Right cardiac atrium (tissue), 5 donors: ENCODE measurements at places on chromosomes 1 and 21. TPM values are rescaled to one million over a fixed set of nuclear protein-coding genes. Genes with fewer than 3 reads are reported as not detected.
A peak's percentile ranks its signal among the peaks of the same experiment; 100 is the strongest.

DNA sequence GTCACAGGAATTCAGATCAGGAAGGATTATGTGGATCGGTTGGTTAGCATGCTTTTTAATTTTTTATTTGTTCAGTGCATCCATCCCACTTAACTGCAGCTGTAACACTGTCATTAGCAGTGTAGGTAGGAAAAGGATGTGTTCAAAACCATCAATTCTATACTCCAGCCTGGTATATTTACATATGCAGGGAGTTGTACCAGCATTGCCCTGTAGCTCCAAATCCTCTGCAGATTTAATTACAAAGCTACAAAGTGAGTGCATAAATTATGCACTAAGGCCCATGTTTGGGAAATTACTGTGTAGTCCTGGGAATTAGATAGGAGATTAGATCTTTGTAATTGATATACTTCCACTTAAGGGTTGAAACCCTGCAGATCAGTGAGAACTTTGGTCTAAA is 15.9 kb upstream of the OSBPL9 start:
- DNase-seq = no peak

- peak; percentile 80 for DNase-seq
Measured at GRCh38 chr1:9441451-9442133, 97.7 kb upstream of the SLC25A33 start.

DNA sequence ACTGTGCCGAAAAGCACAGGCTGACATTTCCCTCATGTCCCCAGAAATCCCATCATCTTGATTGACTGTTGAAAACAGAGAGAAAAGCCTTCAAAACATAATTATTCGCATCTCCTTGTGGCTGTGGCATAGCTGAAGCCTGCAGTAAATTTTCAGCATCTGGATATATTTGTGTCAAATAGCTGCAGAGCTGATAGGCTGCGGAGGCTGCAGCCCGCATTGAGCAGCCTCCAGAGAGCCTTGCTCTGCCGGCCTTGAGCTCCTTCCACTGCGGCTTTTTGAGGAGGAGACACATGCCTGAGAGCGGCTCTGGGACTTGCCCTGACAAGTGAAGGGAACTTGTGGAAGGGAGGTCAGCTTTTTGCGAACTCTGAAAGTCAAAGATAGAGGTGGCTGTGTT is 144.7 kb downstream of the RYR2 start:
- DNase-seq = no peak

DNA sequence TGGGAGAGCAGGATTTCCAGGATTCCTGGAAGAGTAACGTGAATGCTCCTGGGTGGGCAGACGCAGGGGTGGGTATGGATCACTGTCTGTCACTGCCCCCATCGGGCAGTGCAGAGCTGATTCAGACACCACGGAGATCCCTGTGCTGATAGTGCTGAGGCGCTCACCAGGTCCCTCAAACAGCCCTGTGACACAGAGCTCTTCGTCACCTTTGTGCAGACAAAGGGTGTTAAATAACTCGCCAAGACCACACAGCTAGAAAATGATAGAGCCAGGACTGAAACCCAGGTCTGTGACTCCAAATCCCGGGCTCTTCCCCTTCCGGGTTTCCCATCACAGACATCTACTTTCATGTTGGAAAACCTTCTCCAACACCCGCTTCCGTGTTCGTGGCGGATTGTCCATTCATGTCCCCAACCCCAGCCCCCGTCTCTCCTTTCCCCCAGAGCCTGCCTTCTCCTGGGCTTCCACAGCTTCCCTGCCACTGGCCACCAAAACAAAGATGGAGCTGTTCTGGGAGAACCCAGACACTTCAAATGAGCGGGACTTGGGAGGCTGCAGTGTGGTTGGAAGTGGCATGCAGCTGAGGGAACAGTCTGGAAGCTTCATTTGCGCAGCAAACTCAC is 2.6 kb downstream of the EFHD2 start:
- DNase-seq = no peak

KCNE1 gene
- 3.6 TPM for total RNA-seq

DNA sequence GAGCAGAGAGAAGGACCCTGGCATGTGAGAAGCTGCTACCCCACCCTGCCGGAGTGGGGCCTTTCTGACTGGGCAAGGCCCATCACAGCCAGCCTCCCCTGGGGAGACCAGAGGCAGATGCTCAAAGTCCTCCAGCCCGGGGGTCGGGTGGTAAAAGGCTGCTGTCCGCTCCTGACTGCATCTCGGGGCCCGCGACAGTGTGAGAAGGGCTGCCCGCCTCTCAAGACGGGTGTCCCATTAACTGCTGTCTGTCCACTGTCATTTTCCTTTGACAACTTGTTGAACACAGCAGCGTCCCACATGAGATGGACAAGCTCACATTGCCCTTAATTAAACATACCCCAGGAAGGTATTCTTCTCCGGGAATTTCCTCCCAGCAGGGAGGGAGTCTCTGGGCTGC is 91.4 kb upstream of the ARHGEF16 start:
- no peak for DNase-seq

DNA sequence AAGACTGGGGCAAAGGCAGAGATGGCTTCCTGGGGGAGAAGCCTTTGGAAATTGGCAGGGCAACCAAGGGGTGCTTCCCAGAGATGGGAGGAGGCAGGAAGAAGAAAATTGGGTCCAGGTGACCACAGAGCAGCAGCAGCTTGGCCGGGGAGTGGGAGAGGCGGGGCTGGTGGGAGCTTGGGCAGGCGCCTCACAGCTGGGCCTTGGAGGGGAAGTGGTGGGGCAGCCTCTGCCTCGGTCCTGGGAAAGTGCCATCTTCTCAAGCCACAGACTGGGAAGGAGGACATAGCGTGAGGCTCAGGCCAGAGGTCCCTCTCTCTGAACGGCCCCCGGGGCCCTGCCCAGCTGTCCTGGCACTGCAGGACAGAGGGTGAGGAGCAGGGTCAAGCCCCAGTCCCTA is 24.0 kb upstream of the WASF2 start:
- DNase-seq = peak; percentile 80

GRCh38 chr1:7249516-7249915 is 464.3 kb downstream of the CAMTA1 start:
- DNase-seq = no peak

GRCh38 chr1:111716333-111716732 is 22.9 kb downstream of the INKA2 start:
- DNase-seq = no peak

PADI2 gene
- 0.37 TPM for total RNA-seq

DNA sequence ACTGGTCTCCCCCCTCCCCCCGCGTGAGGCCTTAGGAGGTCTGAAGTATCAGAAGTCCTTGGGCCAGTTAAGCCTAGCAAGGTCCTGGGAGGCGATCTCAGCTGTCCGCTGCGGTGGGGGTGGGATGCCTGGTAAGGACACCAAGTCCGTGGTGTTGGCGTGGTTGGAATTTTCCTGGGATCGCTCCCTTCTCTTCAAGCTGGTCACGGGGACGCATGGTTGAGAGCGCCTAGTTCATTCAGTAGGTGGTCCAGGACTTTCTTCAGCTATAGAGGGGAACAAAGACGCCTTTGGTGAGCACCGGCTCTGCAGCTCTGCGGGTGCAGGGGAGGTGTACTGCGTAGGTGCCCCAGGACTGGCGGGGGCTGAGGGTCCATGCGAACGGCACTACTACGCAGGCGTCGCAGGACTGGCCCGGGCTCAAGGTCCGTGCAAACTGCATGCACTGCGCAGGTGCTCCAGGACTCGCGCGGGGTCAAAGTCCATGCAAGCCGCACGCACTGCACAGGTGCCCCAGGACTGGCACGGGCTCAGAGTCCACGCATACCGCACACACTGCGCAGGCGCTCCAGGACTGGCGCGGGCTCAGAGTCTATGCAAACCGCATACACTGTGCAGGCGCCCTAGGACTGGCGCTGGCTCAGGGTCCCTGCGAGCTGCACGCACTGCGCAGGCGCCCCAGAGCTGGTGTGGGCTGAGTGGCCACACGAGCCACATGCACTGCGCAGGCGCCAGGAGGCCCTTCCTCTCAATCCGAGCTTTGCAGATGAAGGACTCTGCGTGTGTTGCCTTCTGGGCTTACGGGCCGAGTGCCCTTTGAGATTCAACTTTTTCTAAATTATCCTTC is 36.6 kb upstream of the HMGN1 start:
- peak; percentile 95 for DNase-seq

RXRG gene
- 2.1 TPM for total RNA-seq

DNA sequence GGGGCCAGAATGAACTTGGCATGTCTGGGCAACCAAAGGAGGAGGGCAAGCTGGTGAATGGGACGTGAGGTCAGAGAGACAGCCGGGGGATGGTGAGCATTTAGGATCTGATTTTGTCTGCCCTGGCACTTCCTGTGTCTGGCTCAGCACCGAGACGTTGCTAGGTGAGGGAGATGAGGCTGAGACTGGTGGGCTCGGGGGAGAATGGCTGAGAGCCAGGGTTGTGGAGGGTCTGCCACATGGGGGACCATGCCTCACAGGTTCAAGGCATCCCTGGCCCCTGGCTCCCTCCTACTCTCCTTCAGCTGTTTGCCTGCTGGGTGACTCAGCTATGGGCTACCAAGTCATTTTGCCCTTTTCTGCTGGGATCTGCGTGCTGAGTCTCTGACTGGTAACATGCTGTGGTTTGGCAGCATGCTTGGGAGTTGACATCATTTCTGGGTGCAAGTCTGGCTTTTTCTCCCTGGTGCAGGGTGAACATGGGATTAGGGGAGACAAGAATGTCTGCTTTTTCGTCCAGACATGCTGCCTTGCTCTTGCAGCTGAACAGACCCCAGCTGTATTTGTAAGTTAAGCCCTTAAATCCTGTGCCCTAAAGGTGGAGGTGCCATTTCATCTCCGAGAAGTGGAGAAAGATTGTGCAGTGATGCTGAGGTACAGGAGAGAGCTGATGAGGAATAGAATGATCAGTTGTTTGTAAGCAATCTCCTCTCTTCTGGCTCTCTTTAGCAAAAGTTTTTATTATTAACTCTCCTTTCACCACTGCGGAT is 17.6 kb downstream of the GALNT2 start:
- DNase-seq = peak; percentile 69

DNA sequence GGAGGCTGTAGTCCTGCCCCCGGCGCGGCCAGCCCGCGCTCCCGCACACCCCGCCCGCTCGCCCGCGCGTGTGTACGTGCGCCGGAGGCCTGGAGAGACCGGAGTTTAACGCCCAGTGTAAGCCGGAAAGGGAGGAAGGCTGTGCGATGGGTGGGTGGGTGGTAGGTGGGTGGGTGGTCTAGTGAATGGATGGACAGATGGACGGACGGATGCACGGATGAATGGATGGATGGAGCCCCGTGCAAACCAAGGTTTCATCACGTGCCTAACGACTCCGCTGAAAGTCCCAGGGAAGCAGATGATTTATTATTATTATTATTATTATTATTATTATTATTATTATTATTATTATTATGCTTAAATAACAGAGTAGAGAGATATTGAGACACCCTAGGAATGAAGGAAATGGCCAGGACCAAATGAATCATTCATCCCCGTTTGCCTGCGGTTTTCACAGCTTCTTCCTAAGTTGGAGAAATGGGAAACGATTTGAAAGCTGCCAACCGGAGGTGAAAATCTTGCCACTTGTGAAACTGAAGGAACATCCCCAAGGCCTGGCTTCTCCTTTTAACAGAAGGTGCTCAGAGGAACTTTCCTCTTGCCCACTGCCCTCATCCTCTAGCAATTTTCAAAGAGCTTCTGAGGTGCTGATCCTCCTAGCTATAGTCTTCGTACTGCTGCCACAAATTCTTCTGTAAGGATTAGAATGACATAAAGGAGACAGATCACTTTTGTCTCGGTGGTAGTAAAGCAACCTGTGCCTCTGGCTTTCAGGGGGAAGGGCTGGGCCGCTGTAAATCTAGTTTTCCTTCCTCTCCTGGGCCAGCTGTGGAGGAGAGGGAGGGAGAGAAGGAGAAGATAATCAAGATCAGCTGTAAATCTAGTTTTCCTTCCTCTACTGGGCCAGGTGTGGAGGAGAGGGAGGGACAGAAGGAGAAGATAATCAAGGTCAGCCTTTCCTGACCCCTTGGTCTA is 648 bp upstream of the RGS7 start:
- no peak for DNase-seq

LCE3D gene
- not detected for total RNA-seq

DNA sequence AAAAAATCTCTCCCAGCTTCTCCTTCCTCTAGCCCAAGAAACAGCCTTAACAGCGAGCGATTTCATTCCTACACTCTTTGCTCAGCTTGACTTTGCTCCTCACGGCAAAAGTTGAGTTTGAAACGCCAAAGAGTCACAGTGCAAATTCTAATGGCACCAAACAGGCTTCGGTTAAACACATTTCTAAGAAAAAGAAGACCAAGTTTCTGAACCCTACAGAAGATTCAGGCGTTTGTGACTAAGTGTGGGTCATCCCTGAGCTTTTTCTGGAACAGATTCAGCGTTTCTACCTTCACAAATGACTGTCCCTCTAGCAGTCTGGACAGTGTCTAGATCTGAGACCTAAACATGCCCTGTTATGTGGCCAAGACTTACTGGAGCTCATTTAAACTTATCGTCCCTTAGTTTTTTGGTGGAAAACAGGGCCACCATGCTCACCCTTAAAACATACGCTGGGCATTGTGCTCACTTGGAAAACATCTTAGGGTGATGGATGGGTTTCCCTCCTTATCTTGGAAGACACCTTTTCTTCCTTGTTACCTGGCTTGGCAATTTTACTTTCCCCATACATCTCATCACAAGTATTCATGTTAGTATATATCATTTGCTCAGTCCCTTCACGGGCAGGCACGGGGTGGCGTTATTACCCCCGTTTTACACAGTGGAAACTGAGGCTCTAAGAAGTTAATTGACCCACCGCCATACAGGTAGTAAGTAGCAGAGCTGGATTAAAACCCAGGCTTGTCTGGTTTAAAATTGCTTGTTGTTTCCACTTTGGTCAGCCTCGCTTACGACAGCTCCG is 1.0 kb downstream of the C1orf198 start:
- no peak for DNase-seq

DNA sequence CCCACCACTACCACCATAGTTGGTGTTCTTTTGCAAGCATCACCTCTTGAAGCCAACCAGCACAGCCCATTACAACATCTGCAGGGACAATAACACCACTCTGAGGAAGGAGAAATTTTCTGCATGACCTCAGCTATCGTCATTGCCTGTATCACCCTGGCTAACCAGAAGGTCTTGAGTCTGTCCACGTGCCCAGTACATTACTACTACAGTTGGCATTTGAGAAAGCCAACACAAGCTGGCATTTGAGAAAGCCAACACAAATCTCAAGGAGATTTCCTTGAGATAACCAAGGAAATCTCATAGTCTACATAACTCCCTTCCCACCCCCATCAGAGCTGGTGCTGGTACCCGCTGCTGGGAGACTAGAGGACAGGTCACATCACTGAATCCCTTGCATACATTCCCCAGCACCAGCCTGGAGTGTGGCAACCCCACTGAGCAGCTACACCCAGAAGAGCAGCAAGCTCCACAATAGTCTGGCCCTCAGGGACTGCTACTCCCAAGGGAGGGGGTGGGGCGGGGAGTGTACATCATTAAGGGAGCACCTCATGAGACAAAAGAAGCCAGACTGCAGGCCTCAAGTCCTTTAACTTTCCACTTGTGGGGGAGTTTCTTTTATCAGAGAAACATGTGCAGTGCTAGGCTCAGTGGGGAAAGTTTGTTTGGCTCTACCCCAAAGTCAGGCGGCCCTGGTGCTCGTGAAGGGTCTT is 46.0 kb upstream of the GUCA2A start:
- no peak for DNase-seq

CHRNB2 gene
- not detected for total RNA-seq

OR10J4 gene
- total RNA-seq = not detected

ZNF593OS gene
- total RNA-seq = not detected

- peak; percentile 35 for DNase-seq
Measured at GRCh38 chr21:28235169-28235895, 757.3 kb downstream of the LTN1 start.

KIF1B gene
- total RNA-seq = 64.9 TPM
